ENCODE measurements at places on chromosomes 4 and X. TPM values are rescaled to one million over a fixed set of nuclear protein-coding genes. Genes with fewer than 3 reads are reported as not detected.

DNA sequence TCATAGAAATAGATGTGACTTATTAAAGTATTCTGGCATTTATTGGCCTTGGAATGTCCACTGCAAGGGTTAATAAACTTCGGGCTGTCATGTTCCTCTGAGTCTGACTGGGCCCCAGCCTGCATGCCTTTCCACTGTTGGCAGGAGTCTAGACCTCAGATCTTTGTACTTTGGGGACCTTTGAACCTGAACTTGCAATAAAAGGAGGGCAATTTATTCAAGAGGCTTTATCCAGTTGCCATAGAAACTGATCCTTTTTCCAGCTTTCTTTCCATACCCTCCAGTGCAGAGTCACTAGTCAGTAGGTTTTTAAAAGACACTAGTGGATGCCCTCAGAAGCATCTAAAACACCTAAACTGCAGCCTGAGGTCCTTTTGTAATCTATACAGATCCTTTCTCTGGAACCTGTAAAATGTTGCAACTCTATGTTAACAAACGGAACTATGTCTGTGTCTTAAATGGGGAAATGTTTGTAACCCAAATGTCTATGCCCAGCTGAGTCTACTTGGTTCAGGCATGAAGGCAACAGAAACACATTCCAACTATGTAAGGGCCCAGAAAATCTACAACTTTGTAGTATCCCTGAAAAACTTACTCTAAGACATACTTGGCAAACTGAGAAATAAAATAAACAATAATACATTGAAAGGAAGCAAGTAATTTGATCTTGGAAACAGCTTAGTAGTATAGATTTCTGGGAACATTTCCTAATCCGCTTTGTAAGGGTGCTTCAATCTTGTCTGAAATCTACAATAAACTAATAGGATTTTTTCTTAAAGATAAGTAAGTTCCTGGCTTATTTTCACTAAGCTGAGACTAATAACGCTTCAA, 41.5 kb downstream of the SOWAHB start:
- no peak overlapping the region for H3K4me3 ChIP-seq
- DNase-seq: no peak

The FAM9B gene
- 0.06 TPM for polyA plus RNA-seq

The SUPT20HL1 gene
- polyA plus RNA-seq: not detected

- H3K36me3 ChIP-seq: no peaks in the 10 kb centered on the region
- no peak for DNase-seq
- peaks cover 4% of the 10 kb centered on the region for H3K4me1 ChIP-seq
- no peak overlapping the region for H3K27ac ChIP-seq
- no peaks in the 10 kb centered on the region for H3K27me3 ChIP-seq
- no peak overlapping the region for H3K4me3 ChIP-seq
Observed at GRCh38 chr4:99983289-99983943, 33.3 kb upstream of the H2AZ1 start.

- no peak overlapping the region for H3K4me3 ChIP-seq
- H3K4me1 ChIP-seq: no peaks in the 10 kb centered on the region
- H3K27me3 ChIP-seq: no peaks in the 10 kb centered on the region
- no peak for DNase-seq
- no peaks in the 10 kb centered on the region for H3K36me3 ChIP-seq
Observed at GRCh38 chr4:163194593-163194992, 27.9 kb upstream of the NAF1 start.

The MAGEC3 gene
- polyA plus RNA-seq: 0.91 TPM

DNA sequence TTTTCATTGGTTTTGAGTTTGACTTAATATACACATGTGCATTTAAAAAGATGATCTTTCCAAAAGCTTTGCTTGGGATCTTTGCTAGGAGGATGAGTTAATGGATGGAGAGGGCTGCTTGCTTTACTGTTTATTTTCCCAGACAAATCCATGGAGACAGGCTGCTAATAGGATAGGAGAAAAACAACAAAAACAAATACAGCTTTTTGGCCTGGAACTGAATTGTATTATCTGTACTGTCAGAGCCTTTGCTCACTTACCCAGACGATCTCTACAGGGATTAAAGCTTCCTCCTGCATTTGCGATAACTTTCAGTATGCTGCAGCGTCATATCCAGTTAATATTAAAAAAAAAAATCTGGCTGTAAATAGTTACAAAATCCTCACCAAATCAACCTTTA, 190.8 kb upstream of the NUDT6 start:
- H3K36me3 ChIP-seq: peaks cover 4% of the 10 kb centered on the region
- DNase-seq: no peak
- H3K4me3 ChIP-seq: no peak overlapping the region
- H3K27ac ChIP-seq: no peak overlapping the region
- H3K27me3 ChIP-seq: no peaks in the 10 kb centered on the region

The POF1B gene
- not detected for polyA plus RNA-seq

DNA sequence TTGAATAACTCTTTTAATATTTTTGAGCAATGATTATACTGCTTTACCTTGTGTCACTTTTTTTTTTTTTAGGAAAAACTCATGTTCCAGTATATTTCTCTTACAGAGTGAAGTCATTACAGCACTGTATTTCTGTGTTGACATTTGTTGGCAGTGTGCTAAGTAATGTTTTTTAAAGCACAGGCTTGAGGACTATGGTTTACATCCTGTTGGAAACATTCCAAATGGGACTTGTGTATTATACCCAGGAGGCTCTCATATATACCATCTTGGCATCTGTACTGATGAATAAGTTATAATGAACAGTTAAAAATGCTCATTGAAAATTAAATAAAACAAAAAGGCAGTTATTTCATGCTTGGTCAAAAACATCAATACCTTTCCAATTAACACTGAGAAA, 33.8 kb downstream of the CEP44 start:
- peaks cover 15% of the 10 kb centered on the region for H3K36me3 ChIP-seq
- H3K4me3 ChIP-seq: no peak overlapping the region
- H3K27ac ChIP-seq: peak overlapping the region; percentile 29
- peaks cover 10% of the 10 kb centered on the region for H3K4me1 ChIP-seq

The CENPE gene
- 1.3 TPM for polyA plus RNA-seq

DNA sequence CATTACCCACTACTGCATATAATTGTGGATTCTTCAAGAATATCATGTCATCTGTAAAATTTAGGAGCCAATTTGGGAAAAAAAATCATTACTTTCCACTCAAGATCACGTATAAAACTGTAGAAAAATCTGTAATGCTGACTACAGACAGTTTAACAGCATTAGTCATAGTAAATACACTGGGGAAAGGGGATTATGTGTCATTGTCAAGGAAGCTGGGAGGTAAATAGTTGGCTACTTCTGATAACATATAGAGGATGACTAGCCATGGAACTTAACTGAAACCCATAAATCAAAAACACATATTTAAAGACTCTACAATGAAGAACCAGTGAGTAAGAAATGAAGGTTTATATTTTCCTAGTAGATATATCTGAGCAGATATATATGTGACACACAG, 1666.4 kb upstream of the IGFBP7 start:
- no peak overlapping the region for H3K4me3 ChIP-seq
- H3K4me1 ChIP-seq: no peaks in the 10 kb centered on the region
- H3K27me3 ChIP-seq: no peaks in the 10 kb centered on the region
- no peak overlapping the region for H3K27ac ChIP-seq
- no peak for DNase-seq

DNA sequence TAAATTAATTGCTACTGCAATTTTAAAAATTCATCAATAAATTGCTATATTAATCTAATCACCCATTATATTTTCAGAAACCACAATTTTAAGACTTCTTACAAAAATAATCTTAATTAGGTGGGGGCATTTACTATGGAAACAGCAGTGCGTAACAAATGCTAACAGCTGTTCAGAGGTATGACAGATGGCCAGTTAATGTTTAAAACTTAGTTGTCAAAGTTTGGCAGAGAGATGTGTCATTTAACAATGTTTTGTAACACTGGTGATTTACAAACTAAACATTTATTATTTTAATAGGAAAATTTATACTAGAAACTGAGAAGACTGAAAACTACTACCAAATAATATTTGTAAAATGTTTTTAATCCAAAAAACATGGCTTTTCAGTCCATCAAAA, 85.2 kb upstream of the GPR34 start:
- H3K27ac ChIP-seq: no peak overlapping the region
- no peak overlapping the region for H3K4me3 ChIP-seq
- no peaks in the 10 kb centered on the region for H3K4me1 ChIP-seq
- no peaks in the 10 kb centered on the region for H3K27me3 ChIP-seq

DNA sequence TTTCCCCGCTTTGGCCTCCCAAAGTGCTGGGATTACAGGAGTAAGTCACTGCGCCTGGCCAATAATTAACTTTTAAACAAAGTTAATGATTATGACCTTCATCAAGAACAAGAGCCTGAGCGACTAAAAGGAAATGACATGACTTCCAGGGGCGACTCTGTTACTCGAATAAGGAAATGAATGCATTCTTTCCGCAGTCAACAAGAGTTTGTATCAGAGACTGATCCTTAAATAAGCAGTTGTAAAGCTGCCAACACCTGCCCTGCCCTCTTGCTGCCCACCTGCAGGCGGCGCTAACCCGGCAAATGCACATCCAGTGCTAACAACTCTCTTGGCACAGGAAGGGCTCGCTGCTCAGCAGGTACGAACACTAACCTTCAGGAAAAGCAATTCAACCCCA, 27.3 kb downstream of the WDR1 start:
- no peaks in the 10 kb centered on the region for H3K27me3 ChIP-seq
- no peak overlapping the region for H3K4me3 ChIP-seq
- H3K4me1 ChIP-seq: no peaks in the 10 kb centered on the region
- H3K27ac ChIP-seq: no peak overlapping the region
- no peak for DNase-seq

- no peaks in the 10 kb centered on the region for H3K4me1 ChIP-seq
- DNase-seq: no peak
- H3K27me3 ChIP-seq: 0 out of 2 replicates have a peak, but pooled peaks cover 6% of the 10 kb centered on the region
- H3K36me3 ChIP-seq: no peaks in the 10 kb centered on the region
- H3K4me3 ChIP-seq: no peak overlapping the region
Observed at GRCh38 chr4:121428721-121429120, 47.9 kb upstream of the QRFPR start.

DNA sequence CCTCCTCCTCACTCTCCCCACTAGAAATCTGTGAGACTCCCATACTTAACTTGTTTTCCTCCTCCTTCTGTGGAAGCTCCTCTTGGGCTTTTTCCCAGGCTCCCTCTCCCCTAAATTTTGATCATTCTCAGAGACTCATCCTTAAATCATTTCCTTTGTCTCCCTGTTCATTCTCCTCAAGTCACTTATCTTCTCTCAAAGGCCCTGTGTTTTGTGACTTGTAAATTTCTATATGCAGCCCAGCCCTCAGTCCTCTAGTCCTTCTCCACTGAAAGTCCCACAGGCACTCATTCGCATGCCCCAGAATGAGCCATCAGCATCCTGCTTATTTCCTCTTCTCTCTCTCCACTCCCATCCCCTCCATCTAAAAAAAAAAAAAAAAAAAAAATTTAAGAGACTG, 171.8 kb downstream of the SOWAHB start:
- H3K4me3 ChIP-seq: no peak overlapping the region
- no peaks in the 10 kb centered on the region for H3K4me1 ChIP-seq
- no peak for DNase-seq
- no peaks in the 10 kb centered on the region for H3K27me3 ChIP-seq

- H3K4me1 ChIP-seq: no peaks in the 10 kb centered on the region
- no peak for DNase-seq
- H3K4me3 ChIP-seq: no peak overlapping the region
- no peak overlapping the region for H3K27ac ChIP-seq
Observed at GRCh38 chr4:152613351-152613750, 66.4 kb downstream of the TMEM154 start.

DNA sequence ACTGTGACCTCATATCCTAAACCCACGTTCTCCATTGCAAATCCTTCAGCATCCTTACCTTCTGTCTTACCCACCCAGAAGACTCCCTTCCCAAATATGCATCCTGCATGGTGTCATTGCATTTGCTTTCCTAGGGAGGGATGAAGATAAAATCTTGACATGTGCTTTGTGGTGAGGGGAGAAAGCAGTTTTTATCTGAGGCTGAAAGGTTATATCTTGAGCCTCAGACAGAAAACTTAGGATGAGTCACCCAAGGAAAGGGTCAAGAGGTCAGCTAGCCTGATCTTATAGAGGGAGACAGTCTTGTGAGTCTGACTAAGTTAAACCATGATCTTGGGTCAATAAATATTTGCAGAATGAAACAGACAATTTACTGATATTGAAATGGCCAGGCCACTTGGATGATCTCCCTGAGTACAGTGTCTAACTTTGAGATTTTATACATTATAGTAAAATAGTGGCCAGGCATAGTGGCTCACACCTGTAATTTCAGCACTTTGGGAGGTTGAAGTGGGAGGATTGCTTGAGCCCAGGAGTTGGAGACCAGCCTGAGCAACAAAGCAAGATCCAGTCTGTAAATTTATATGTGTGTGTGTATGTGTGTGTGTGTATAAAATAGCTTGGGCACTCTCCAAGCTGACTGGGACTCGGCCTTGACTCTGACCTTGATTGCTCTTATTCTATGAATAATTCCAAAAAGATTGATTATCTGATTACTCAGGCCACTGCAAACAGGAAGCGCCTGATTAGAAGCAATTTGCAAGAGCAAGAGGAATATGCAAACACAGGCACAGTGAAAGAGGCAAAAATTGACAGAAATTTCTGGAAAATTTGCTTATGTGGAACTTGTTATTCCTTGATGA, 15.4 kb upstream of the FAM9C start:
- peak overlapping the region; percentile 72 for H3K27ac ChIP-seq
- H3K27me3 ChIP-seq: no peaks in the 10 kb centered on the region
- H3K4me1 ChIP-seq: peaks cover 11% of the 10 kb centered on the region

- no peak overlapping the region for H3K27ac ChIP-seq
- H3K27me3 ChIP-seq: no peaks in the 10 kb centered on the region
- no peak overlapping the region for H3K4me3 ChIP-seq
Observed at GRCh38 chr4:57905965-57906364, 795.8 kb upstream of the IGFBP7 start.

DNA sequence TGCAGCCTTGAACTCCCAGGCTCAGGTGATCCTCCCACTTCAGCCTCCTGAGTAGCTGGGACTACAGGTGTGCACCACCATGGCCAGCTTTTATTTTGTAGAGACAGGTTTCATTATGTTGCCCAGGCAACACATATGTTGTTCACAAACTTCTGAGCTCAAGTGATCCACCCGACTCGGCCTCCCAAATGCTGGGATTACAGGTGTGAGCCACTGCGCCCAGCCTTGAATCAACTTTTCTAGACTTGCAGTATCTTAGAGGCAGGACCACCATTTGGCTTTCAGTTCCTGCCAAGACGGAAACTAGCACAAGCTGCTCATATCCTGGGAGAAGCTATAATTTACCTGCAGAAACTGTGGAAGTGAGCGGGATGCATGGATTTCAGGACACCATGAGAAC, 19.9 kb downstream of the NAT8L start:
- H3K27ac ChIP-seq: no peak overlapping the region
- H3K4me3 ChIP-seq: no peak overlapping the region
- H3K36me3 ChIP-seq: no peaks in the 10 kb centered on the region
- DNase-seq: no peak
- no peaks in the 10 kb centered on the region for H3K4me1 ChIP-seq
- no peaks in the 10 kb centered on the region for H3K27me3 ChIP-seq

The TLR10 gene
- not detected for polyA plus RNA-seq
